Inflammatory macrophage (primary cell): ENCODE measurements at places on chromosomes 2 and 18.

DNA sequence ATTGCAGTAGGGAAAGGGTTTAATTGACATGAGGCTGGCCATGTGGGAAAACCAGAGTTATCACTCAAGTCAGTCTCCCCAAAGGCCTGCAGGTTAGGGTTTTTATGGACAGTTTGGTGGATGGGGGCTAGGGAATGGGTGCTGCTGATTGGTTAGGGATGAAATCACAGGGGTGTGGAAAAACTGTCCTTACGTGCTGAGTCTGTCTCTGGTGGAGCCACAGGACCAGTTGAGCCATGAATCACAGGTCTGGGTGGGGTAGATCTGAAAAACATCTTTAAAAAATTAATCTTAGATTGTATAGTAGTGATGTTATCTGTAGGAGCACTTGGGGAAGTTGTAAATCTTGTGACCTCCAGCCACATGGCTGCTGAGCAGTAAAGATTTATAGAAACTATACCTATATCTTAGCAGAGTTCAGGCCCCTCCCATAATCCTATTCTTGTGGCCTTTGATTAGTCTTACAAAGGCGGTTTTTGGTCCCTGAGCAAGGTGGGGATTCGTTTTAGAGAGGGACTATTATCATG lies 139.6 kb downstream of the COMMD1 start:
- DNase-seq, result no peak

DNA sequence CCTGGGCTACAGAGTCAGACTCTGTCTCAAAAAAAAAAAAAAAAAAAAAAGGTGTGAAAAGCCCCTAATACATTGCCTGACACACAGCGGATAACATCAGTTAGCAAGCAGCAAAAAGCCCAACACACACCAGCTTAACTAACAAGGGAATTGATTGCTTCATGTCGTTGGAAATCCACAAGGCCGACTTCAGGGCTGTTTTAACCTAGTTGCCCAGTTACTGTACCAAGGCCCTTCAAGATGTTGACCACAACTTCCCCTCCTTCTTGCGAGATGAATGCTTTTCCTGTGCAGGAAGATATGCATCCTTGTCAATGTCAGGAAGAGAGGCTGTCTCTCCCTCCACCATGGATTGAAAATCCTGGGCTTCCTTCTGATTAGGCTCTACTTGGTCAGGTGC lies 202.9 kb downstream of the MIB1 start:
- DNase-seq, result no peak

- no peak for DNase-seq
These were observed 4.5 kb downstream of the STK25 start for GRCh38 chr2:241503776-241504392.

GRCh38 chr2:219728991-219729487 lies 101.6 kb downstream of the SLC4A3 start:
- DNase-seq, result no peak

GRCh38 chr18:12516049-12516630 lies 108.4 kb downstream of the PRELID3A start:
- no peak for DNase-seq

GRCh38 chr2:30958193-30958917 lies 151.1 kb upstream of the CAPN13 start:
- DNase-seq, result no peak

- no peak for DNase-seq
These were observed 195.4 kb upstream of the KLHL14 start for GRCh38 chr18:32968248-32968647.

DNA sequence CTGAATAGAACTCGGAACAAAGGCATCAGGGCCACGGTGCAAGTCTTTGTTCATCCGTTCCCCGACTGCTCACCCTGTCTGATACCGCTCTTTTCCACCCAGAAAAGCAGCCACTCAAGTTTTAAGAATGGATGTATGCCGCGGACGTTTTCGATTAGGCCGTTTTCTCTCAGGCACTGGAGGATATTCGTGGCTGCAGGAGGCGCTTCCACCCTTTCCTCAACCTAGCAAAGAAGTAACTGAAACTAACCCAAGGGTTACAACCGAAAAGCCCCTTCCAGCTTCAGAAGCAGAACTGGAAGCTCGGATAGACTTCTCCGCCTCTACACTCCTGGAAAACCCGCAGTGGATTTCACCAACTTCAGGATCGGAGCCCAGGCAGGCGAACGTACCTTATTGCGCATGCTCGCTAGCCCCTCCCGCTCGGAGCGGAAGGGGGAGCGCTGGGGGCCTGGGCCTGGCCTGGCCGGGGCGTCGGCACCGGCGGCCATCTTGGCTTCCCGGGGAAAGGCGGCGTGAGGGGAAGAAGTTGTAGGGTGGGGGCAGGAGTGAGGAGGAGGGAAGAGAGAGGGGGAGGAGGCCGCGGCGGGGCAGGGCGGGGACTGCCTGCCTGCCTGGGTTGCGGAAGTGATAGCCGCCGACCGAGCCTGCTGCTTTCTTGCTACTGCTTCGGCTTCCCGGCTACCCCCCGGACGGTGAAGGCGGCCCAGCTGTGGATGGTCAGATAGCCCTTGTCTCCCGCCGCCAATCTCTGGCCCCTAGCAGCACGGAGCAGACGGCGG lies at the start of gene ACTR3:
ACTR3 (plus strand) TSS at position 619 of the 782 bp plus-strand sequence. CDS start 191 bp downstream, outside the sequence.
- DNase-seq, result peak; percentile 100

DNA sequence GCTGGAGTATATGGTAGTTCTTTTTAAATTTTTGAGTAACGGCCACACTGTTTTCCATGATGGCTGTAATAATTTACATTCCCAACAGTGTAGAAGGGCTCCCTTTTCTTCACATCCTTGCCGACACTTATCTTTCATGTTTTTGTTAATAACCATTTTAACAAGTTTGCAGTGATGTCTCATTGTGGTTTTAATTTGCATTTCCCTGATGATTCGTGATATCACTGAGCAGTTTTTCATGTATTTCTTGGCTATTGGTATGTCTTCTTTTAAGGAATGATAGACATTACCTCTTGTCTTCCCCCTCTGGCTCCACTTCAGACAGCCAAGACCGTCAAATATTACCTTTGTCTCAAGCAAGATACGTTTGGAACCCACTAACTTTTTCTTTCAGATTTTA lies 371.1 kb upstream of the NRP2 start:
- DNase-seq, result no peak

DNA sequence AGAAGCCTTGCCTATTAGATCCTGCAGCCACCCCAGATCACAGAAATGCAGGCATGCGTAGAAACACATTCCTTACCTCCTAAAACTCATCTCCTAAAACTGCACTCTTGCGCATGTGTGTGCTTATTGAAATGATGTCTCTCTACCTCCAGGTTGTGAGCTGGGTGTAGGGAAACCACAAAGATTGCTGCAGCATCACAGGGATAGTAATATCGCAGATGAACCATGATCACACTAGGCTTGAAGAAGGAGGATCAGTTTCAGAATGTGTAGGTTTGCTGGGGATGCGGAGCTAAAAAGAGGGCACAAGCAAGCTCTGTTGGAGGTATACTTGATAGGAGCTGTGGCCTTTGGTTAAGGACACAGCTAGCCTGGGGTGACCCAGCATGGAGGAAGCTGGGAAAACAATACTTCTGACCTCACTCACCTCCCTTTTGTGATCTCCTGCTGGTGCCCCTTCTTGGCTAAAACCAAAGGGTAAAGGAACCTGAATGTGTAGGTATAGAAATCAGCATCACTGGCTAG lies 118.8 kb downstream of the SETBP1 start:
- no peak for DNase-seq

DNA sequence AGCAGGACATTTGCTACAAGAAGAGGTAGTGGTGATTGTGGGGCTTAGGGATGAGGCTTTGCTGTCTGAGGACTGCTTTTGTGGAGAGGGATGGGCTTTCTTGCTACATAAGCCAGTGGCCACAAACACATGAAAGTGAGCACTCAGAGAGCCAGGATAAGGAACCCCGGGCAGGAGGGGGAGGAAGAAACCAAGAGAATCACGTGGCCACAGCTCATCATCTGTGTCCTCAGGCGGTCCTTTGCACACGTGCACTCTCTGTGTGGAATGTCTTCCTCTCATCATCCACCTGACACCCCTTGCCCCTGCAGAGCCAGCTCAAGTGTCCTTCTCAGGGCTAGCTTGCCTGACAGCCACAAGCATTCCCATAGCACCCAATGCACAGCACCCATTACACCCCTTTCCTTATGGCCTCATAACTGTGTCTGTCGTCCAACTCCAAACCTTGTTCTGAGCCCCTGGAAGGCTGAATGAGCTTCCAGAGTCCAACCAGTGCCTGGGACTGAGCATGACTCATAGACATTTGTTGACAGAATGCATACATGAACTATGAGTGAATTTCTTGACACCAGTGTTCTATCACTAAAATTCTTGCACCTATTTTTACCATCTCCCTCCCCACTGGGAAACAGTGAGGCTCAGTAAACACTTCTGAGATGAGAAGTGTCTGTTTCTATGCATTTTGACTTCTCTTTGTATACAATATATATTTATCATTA lies 398.3 kb downstream of the ALK start:
- peak; percentile 57 for DNase-seq

DNA sequence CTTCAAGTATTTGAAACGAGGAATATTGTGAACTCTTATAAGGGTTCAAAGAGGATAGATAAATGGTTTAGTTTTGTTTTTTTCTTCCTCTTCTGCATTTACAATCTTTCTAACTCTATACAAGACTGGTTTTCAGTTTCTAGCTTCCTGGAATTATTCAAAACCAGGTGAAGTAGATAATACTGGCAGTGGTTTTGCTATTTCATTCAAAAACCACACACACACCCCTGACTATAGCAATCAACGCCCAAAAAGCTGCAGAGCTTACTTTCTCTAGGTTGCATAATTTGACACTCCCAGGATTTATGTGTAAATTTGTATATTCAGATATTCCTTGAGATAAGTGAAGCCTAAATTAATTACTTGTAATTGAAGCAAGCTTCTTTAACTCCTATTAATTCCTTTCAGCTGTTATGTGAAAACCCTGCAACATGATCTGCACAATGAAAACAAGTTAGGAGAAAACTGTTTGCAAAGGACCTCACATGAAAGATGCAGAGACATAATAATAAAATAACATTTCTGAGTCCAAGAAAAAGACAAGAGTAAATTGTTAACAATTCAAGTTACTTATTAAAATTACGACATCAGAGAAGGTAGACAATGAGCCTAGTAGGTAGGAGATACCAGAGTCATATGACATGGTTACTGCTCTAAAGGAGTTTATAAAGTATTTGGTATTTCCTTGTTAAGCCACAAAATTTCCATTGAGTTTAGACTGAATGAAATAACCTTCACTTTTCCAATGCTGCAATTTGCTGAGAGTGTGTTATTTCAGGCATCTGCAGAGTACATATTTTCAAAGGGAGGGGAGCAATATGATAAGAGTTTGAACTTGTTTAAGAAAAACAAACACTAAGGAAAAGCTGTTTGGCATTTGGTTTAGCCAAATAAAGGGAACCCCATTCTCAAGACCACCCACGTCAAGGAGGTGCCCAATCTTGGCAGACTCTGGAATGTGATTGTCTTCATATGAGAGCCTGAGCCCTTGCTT lies 1.6 kb upstream of the NFE2L2 start:
- peak; percentile 48 for DNase-seq

- no peak for DNase-seq
These were observed 475.6 kb upstream of the MYT1L start for GRCh38 chr2:2806711-2807110.

GRCh38 chr18:77073336-77074093 lies 59.1 kb downstream of the MBP start:
- DNase-seq, result no peak

- DNase-seq, result no peak
These were observed 36.6 kb downstream of the CASP10 start for GRCh38 chr2:201219328-201220096.

DNA sequence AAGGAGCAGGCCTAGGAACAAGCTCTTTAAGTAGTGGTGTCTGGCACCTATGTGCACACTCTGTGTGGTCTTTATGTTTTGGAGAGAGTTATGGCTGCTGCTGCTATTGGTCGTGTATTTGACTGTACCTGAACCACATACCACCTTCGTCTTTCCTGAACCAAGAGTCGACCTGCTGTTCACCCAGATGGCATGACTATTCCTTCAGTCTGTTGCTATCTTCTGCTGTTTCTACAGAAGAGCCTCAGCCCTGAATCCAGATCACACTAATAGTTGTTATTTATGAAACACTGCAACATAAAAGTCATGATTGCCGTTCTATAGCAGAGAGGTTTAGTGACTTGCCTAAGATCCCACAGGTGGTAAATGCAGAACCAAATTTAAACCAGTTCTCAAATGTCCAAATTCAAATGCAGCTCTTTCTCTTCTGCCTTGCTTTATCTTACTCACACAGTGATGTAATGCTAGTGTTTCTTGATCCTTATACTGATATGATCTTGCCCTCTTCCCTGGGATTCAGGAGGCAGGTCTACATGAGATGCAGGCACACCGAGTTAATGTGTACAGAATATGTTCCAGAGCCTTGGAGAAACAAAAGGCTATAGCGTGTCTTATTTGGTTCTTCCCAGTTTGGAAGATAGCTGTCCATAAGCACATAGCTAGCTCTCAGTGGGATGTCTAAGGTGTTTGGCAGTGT lies 122.1 kb upstream of the FOSL2 start:
- DNase-seq, result no peak

- DNase-seq, result no peak
These were observed 157.3 kb downstream of the DYSF start for GRCh38 chr2:71610671-71611070.

- DNase-seq, result no peak
These were observed 72.1 kb downstream of the KLHL29 start for GRCh38 chr2:23456881-23457760.
